Fibroblast of upper back skin (primary cell): ENCODE measurements at places on chromosomes 3 and 15.
A peak's percentile ranks its signal among the peaks of the same experiment; 100 is the strongest.

GRCh38 chr15:99954361-99955180, 221.3 kb upstream of the LYSMD4 start:
- DNase-seq, result peak; percentile 30

DNA sequence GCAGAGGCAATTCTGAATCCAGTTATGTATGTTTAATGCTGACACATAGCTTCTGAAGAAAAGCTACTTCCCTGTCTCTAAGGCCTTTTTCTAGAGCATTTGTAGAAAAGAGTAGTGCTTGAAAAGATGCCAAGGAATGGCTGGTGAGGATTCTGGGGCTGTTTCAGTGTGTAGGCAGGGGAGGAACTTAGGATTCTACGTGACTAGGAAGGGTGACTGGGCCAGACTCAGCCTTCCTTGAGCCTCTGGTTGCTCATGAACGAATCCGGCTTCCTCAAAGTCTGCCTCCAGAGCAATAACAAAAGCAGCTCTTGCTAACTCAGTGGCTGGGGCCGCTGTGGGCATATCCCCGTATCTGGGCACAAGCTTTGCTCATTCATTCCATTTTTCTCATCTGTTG, 104.8 kb upstream of the WNT5A start:
- no peak for DNase-seq

DNA sequence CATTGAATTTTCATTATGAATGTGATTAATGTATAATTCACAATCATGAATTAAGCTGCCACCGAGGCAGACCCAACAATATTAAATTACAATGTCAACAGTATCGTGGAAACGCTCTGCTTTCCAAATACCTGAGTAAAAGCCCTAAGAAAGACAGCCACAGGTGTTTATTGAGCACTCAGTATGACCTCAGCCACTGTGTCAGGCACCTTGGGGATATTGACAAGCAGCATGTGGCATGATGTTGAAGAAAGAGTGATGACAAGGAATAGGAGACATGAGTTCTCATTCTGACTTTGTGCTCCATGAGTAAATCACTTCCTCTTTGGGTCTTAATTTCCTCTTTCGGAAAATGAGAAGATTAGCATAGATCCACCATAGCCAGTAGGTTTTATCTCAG, 12.8 kb downstream of the C2CD4A start:
- DNase-seq, result no peak

- no peak for DNase-seq
Measured at GRCh38 chr3:129116482-129116946, 5.1 kb downstream of the RAB43 start.

DNA sequence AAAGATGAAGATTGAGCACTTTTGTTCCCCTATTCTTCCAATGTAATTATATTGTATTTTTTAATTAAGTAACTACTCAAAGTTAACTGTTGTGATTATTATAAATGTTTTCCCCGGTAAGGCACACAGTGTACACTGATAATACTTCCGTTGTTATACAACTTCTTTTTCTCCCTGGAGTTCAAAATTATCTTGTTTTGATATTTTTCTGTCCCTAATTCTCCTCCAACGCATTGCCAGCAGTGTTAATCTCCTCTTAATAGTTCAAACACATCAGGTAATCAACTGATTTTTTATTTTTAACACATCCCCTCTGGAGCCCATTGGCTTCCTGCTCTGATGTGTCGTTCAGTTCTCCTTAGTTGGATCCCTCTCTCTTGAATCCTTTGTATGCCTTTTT, 32.3 kb upstream of the MFSD1 start:
- DNase-seq, result no peak

GRCh38 chr15:90062023-90062442, 40.2 kb downstream of the IDH2 start:
- DNase-seq, result peak; percentile 51

GRCh38 chr3:178454726-178455125, 81.5 kb upstream of the KCNMB2 start:
- peak; percentile 63 for DNase-seq

- DNase-seq, result no peak
Measured at GRCh38 chr3:116734243-116734642, 24.7 kb downstream of the TUSC7 start.

- DNase-seq, result no peak
Measured at GRCh38 chr15:80441041-80441440, 36.9 kb downstream of the ARNT2 start.

- DNase-seq, result peak; percentile 26
Measured at GRCh38 chr3:65425880-65426279, 612.8 kb downstream of the MAGI1 start.

DNA sequence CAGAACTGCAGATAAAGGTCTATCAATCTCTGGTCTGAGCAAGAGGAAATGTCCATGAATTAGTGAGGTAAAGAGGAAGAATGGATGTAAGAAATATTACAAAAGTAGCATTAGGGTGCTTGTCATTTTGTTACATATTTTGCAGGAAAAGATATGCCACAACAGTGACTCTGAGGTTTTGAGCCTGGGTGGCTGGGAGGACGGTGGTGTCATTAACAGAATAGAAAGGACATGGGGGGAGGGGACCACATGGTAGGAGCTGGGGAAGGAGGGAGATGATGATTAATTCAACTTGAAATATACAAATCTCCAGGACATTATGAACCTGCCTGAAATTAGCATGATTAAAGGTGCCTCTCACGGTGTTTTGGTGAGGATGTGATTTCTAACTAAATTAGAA, 245.5 kb upstream of the MDFIC2 start:
- no peak for DNase-seq

- no peak for DNase-seq
Measured at GRCh38 chr3:155957412-155957880, 87.0 kb downstream of the GMPS start.

- peak; percentile 45 for DNase-seq
Measured at GRCh38 chr3:39707314-39707909, 102.0 kb upstream of the MYRIP start.

- DNase-seq, result peak; percentile 5
Measured at GRCh38 chr15:98123297-98123696, 162.8 kb downstream of the ARRDC4 start.

DNA sequence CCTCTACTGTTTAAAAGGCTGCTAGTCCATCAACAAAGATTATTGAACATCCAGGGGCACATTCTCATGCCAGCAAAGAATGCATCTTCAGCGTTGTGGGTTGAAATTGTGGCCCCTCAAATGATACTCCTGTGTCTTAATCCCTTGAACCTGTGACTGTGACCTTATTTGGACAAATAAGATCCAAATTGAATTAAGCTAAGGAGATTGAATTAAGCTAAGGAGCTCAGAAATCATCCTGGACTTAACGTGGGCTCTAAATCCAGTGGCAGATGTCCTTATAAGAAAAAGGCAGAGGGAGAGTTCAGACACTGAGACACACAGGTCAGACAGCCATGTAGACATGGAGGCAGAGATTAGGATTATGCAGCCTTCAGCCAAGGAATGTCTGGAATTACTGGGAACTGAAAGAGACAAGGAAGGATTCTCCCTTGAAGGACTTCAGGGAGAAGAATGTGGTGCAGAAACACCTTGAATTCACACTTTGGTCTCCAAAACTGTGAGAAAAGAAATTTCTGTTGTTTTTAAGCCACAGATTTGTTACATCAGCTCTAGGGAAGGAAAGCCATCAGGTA, 57.3 kb upstream of the SLC24A5 start:
- DNase-seq, result no peak

DNA sequence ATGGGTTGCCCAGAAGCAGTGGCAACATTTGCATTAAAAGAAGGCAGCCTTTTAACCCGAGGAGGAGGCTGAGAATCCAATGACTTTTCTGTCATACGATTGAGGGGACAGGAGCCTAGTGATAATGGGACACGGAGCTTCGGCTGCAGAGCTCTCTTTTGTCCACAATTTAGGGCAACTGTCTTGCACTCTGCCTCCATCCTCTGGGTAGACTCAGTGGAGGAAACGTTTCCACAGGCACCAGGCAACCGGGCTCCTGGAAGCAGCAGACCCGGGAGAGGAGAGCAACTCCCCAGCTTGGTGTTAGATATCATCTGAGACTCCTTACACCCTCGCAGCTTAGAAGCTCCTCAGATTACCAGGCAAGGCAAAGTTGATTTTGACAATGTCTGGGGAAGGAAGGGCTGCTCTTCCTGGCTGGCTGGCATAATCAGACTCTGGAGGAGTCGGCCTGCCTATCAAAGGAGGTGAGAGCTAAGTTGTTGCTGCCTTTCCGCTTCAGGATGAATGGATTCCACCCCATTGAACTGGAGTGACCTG, 43.5 kb upstream of the RNU6-1 start:
- no peak for DNase-seq

GRCh38 chr3:12125772-12126171, 32.9 kb downstream of the TIMP4 start:
- no peak for DNase-seq

DNA sequence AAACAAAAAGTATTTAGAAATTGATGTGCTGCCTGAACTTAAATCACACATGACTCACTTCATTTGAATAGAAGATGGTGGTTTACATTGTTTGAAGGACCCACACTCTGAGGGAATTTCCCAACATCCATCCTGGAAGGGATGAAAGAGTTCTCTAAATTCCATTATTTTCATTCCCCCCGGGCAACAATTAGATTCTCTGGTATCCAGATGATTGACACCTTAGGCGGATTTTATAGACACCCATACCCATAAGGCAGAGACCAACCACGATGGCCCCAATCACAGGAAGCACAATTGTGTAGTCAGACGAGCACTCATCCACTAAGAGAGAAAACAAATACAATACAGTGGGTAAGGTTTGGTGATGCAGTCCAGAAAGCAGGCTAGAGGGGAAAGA, 24.6 kb upstream of the MCCC1 start:
- DNase-seq, result peak; percentile 10

DNA sequence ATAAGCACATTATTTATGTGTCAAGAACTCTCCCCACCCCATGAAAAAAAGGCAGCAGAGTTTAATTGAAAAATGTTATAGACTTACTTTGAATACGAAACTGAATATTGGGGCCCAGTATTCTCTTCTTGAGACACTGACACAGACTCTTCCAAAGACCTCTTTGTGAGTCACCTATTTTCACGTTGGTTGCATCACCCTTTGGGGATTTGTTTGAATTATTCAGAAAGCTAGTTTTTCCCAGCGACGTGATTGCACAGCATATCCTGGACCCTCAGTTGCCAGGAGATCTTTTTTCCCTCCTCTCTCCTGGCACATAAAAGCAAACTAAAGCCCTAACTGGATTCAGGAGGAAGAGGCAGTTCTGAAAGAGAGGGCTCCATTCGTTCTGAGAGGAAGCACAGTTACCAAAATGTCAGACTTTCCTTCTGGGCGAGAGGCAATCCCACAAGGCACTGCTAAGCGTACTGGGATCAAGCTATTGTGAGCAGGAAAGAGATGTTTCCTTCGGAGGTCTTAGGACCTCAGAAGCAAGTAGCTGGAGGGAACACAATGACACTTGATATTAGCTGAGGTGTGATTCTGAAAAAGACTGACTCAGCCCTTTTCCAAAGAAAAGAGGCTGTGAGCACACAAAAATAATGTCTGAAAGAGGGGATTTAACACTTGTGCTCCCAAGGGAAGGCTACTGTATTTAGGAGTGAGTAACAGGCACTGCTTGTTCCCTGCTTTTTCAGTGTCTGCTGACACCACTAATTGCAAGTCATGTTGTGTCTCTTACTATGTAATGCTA, 65.8 kb upstream of the CADPS start:
- peak; percentile 96 for DNase-seq

- no peak for DNase-seq
Measured at GRCh38 chr15:57575363-57575762, 16.3 kb upstream of the MYZAP start.

- DNase-seq, result no peak
Measured at GRCh38 chr3:87621667-87622066, 345.3 kb upstream of the POU1F1 start.
